Stimulated activated CD4-positive, alpha-beta T cell treated with anti-CD3 and anti-CD28 coated beads, Interleukin-2, amount 100 ng/mL, for 4 hours (primary cell): ENCODE measurements at places on chromosomes 6 and 20.

GRCh38 chr6:17102258-17102870 lies 514 bp downstream of the STMND1 start:
- DNase-seq = no peak

GRCh38 chr6:168243812-168244376 lies 75.7 kb downstream of the DACT2 start:
- DNase-seq = no peak

GRCh38 chr6:114202389-114202788 lies 140.4 kb downstream of the HS3ST5 start:
- no peak for DNase-seq

GRCh38 chr6:80133020-80133419 lies 26.5 kb downstream of the BCKDHB start:
- DNase-seq = peak; percentile 1

GRCh38 chr6:10151144-10151915 lies 263.5 kb downstream of the TFAP2A start:
- no peak for DNase-seq

DNA sequence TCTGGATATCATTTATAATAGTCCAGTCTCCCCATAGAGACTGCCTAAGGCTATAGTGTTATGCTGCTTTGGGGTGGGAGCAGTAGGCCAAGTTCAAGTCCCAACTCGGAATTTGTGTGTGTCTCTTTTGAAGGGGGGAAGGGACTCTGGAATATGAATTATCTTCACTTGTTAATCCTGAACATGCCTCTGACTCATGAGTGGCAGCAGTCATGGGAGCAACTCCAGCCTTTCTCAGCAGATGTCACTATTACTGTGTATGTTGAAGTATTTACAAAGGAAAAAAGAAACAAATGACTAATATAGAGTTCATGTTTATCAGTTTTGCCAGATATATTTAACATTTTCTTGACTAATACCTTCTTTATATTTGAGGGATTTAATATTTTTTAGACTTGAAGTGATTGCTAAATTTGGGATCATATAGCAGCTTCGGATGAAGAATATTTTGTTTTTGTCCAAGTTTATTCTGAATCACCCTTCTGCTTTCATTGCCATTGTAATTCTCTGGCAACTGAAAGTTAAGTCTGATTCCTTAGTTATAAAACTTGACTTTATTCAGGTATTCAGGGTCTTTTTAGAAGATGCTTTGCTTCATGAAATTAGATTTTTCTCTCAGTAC lies 23.4 kb downstream of the FAM217A start:
- no peak for DNase-seq

DNA sequence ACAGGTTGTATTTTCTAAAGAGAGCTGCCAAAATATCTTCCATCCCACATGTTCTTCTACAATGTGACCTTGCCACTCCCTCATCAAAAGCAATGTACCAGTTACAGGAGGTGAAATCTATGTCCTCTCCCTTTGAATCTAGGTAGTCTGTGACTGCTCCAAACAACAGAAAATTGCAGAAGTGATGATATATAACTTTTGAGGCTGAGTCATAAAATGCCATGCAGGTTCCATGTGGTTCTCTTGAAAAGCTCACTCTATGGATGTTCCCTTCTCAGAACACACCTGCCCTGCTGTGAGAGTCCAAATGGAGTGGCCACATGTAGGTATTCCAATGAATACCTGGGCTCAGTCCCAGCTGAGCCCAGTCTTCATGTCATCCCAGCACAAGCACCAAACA lies 16.9 kb upstream of the PHIP start:
- DNase-seq = no peak

DNA sequence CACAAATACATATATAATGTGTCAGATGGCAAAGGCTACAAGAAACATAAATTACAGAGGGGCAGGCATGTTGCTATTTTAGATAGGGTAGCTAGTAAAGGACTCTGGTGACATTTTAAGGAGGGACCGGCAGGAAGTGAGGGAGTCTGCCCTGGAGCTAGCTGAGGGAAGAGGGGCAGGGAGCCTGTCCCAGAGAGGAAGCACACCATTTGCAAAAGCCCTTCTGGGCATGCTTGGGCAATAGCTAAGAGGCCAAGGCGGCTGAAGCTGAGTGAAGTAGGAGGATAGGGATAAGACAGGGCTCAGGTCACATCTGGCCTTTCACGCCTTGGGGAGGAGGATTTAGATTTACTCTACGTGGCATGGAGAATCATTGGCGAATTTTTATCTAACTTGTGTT lies 96.2 kb downstream of the RTN4IP1 start:
- no peak for DNase-seq

DNA sequence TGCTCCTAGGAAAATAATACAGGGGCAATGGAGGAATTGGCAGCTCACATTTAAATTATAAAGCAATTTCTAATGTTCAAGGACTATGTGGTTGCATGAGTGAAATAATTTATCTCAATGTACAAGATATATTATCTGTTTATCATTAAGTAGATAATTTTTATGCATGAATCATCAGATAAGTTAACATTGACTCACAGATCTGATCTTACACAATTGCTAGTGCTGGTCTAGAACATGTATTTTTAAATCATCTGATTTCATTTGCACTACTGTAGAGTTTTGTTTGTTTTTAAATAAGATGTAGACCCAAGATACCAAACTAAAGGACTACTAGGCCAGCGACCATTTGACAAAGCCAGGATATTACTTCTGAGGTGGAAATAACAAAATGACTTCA lies 199.2 kb downstream of the BMP2 start:
- no peak for DNase-seq

DNA sequence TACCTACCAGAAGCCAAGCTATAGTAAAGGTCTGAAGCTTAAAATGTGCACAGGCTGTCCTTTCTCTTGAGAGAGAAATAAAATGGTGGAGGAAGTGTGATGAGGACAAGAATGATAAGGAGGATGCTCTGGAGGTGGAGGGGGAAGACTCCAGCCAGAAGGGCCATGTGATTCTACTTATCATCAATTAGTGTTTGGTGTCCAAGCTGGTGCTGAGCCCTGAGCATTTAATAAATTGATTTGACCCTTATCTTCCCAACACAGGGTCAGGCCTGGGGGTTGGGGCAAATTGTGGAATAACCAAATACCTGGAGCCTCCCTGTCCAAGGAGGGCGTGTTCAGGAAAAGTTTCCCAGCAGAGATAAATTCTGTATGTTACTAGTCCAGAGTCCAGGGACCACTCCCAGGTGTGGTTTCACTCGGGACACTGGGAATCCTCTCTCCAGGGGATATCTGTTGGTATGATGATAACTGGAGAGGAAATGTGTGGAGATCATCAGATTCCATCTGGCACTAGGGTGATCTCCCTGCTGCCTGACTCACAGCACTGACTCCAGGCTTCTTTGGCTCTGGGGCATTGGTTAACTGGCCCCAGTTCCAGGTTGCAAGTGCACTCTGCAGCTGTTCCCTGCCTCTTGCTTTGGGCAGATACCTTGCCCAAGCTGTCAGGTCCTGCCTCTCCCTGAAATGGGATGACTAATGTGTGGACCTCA lies 3.8 kb upstream of the MYBL2 start:
- DNase-seq = no peak

DNA sequence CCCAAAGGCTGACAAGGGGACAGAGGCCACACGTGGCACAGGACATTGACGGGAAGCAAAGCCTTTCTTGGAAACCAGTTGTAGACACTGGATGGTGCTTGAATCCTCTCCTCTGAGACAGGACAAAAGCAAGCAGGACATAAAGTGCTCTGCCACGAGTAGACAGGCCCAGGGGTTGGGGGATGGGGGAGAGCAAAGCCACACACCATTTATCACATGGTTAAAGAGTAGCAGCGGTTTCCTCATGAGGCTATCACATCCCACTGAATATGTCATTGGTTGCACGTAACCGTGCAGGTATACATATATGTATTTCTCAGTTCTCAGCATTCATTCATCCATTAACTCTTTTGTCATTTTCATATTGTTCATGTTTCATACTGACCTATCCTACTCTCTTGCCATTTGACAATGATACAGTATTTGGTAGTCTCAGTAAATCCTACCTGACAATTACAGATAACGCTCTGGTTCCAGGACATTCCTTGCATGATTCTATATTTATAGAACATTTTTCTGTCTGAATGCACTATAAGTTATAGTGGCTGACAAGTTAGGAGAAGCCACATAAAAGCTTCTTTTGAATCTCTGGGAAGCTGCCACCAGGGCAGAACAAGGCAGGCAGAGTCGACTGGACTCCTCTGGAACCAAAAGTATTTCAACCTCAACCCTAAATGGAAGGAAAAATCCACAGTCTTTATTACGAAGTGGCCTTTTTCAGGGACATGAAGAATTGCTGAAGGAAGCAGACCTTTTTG lies 23.5 kb downstream of the METTL24 start:
- no peak for DNase-seq

DNA sequence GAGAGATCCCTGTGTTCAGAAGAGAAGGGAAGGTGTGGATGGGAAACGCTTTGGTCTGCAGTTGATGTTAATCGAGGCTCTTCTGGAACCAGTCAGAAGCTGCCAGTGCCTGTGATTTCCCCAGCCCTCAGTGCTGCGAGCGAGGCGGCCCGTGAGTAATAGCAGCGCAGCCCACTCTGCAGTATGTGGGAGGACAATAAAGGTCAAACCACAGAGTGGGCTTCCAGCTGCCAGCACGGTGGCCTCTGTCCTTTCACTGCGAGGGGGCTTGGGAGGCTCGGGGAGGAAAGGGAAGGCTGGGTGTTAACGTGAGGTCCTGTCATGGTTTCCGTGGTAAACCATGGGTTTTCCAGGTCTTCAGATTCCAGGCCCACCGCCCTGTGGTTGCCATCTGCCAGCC lies 32.3 kb upstream of the TAGAP start:
- DNase-seq = no peak

DNA sequence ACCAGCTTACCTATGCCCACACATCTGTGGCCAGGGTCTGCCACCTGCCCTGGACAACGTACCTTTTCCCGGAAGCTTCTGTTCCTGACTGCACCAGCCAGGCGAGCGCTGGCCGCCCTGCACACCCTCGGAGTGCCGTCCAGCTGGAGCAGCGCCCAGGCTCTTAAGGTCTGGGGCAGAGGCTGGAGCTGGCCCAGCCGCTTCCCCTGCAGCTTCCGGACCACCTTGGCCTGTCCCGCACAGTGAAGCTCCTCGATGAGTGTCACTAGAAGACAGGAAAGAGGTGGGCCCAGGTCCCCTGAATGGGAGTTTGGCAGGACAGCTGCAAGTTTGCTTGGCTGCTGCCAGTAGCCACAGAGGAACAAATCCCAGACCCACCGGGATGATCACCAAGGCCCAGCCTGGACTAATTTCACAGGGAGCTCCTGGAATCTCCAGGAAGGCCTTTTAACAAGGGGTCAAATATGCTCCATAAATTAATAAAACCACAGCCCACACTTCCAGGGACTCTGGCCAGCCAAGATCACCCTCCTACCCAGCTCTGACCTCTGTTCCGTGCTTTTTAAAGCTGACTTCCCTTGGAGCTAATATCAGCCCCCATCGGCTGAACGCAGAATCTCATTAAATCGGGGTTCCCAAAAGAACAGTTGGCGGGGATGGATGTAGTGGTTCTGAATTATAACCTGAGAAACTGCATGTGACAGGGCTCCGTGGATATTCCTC lies 82.3 kb downstream of the PTPN1 start:
- DNase-seq = no peak

DNA sequence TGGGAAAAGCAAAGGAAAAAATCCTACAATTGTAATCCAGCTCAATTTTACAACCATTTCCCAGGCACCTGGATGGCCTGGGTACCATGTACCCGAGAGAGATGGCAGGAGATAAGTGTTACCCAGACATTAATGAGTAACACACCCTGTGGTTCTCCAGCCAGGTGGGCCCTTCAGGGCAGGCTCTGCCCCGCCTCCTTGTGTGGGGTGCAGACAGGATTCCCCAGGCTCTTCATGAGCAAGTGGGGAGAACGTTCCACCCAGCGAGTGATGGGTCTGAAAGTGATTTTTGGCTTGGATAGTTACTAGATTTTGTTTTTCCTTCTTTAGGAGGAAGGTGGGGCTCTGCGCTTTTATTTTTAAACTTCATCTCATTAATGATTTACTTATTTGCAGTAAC lies 243.9 kb downstream of the TAF4 start:
- DNase-seq = no peak

DNA sequence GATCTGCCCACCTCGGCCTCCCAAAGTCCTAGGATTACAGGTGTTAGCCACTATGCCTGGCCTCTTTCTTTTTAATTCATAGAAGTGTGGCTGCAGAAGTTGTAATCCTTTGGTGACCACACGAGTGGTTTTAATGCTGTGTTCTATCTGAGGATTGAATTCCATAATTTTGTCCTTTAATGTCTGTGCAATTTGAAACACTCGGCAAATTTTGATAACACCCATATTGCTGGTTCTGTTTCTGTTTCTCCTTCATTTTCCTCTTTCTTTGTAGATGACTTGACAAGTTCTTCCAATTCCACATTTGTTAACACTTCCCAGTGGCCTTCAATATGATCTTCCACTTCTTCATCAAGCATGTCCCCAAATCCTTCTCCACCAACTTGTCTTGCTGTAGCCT lies 2.8 kb upstream of the CHMP4B start:
- no peak for DNase-seq

DNA sequence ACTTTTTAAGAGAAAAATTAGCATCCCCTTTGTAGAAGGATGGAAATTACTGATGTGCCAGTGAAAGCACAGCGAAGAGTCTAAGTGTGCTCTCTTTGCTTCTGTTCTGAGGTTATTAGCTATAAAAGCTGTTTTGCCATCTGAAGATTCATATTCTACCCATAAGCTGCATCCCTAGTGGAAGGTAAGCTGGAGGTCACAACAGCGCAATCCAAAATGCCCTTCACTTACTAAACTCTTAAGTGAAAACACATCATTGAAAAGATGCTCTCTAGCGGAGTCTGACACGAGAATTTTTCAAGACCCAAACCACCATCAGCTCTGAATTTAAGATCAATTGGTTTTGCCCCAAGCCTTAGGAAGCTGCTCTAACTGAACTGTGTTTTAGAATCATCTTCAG lies 113.5 kb downstream of the ZMYND8 start:
- DNase-seq = no peak

- DNase-seq = no peak
Observed at GRCh38 chr6:30818391-30818841, 65.9 kb upstream of the DDR1 start.

GRCh38 chr6:134282816-134283215 lies 35.1 kb downstream of the SGK1 start:
- DNase-seq = no peak

GRCh38 chr6:74249658-74250057 lies 553.7 kb downstream of the CD109 start:
- DNase-seq = no peak

DNA sequence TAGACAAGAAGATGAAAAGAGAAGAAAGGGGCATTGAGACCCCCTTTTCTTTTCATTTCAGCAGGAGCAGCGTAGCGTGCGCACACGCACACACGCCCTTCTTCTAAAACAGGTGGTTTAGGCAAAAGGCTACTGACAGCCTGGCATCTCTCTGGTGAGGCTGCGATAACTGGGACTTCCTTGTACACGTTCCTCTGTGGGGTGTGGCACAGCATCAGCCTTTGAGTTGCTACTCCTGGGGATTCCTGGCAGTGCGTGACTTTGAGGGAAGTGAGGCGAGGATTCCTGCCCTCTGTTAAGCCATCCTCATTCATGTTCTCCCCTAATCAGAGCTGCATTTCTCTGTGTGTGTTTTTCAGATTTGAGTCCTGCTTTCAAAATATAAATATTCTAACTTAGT lies 94.7 kb downstream of the TMEM170B start:
- DNase-seq = no peak

GRCh38 chr6:39357998-39358686 lies 35.6 kb upstream of the KCNK16 start:
- DNase-seq = no peak

- DNase-seq = no peak
Observed at GRCh38 chr20:52242237-52243230, 51.0 kb upstream of the ZFP64 start.

- DNase-seq = no peak
Observed at GRCh38 chr6:116511424-116512110, at the start of gene CALHM5. TSS of gene CALHM5 (plus strand) at chr6:116511639. CDS start at chr6:116511697, 58 bp downstream.

GRCh38 chr6:169158174-169158573 lies 95.5 kb downstream of the THBS2 start:
- DNase-seq = no peak
